ENCODE measurements at places on chromosomes 2 and 18. TPM values are rescaled to one million over a fixed set of nuclear protein-coding genes. Genes with fewer than 3 reads are reported as not detected.

The NOSTRIN gene
- total RNA-seq = 0.38 TPM

The ORC4 gene
- total RNA-seq = 41.8 TPM

The FSHR gene
- not detected for total RNA-seq

The SLC66A2 gene
- 37.6 TPM for total RNA-seq

The RIT2 gene
- not detected for total RNA-seq

The RALB gene
- 20.1 TPM for total RNA-seq

The SESTD1 gene
- 4.8 TPM for total RNA-seq

The POTEI gene
- total RNA-seq = not detected

The SLC9A4 gene
- total RNA-seq = not detected

The COL3A1 gene
- not detected for total RNA-seq

The OR6B2 gene
- not detected for total RNA-seq

The ERFE gene
- total RNA-seq = not detected

The TUBA3E gene
- not detected for total RNA-seq

The PDE1A gene
- not detected for total RNA-seq

DNA sequence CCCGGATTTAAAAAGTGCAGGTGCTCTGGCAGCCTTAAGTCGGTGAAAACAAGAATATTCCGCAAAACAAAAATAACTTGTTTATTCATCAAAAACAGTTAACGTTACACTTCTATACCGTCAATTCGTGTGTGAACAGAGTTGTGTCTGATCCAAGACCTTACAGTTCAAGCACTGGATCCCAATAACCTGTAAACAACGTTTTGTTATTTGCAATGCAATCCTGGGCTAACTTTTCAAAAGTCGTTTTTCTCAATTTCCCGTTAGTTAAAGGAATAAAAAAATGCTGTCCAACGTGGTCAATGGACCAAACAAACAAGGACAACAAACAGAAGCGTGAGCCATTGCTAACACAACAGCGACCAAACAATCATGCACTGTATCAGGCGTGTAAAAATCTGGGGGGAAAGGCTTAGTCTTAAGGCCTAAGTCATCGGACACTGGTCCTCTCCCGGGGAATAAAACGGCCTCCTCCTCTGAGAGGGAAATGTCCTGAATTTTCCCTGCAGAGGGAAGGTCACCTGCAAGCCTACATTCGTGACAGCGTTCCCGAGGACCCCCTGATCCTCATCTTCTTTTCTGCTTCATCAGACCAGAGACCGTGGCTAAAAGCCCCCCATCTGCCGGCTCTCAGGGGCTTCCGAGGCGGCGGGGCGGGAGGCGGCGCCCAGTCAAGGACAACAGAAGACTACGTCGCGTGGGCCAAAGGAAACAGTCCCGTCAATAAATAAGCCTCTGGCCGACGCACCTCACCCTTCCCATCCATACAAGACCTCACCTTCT lies 490 bp downstream of the NDUFS1 start:
- DNase-seq = no peak

- no peak for DNase-seq
Observed at GRCh38 chr2:123696799-123697410, 328.2 kb upstream of the CNTNAP5 start.

GRCh38 chr18:47772374-47773248 lies 157.8 kb downstream of the SMAD2 start:
- DNase-seq = peak; percentile 61

DNA sequence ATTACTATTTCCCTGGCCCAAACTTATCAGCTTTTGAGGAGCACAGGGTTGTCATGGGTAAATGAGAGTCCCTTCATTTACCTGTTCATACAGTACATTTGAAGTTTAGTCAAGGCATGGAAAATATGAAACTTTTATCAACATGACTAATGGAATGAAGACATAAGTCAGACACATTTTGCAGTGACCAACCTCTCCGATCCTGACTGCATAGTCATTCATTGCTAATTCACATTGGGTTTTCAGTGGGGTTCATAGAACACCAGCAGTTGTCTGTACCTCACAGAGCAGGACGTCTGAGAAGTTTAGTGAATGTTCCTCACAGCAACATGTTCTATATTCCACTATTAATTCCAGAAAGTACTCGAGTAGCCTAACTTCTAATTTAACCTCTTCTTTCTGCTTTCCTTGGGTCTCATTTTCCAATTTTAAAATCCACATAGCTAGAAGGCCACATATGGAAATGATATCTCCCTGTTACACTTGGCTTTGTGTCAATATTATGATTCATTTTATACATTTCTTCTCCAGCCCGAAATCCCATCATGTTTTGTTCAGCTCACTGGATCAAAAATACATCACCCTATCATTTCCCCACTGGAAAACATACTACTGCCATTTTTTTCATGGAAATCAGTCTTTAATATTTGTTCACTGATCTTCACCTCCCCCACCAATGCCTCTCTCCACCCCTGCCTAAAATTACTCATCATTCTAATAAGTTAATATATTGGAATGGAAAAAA lies 65.9 kb downstream of the CDH20 start:
- no peak for DNase-seq

GRCh38 chr18:68387246-68387645 lies 327.7 kb downstream of the TMX3 start:
- no peak for DNase-seq

DNA sequence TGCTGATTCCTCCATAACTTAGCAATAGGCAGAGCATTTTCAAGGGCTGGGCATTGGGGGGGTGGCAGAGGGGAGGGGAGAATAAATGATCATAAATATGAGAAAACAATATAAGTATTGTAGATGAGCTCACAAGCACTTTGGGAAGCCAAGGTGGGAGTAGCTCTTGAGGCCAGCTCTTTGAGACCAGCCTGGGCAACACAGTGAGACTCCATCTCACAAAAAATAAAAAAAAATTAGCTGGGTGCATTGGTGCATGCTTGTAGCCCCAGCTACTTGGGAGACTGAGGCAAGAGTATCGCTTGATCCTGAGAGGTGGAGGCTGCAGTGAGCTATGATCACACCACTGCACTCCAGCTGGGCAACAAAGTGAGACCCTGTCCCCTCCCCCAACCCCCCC lies 75.9 kb downstream of the MYCN start:
- no peak for DNase-seq

- no peak for DNase-seq
Observed at GRCh38 chr2:176293334-176293733, 24.1 kb downstream of the MTX2 start.

DNA sequence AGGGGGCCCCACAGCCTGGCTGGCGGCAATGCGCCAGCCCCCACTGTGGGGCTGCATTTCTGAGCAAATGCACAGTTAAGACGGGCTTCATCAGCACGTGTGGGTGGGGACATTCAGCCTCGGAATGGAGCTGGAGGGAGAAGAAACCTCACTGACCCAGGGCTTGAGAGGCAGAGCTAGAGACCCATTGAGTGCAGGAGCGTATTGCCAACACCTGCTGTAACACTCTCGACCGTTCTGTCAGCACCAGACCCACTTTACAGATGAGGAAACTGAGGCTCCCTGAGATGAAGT lies 200.9 kb upstream of the RAB6C start:
- no peak for DNase-seq

DNA sequence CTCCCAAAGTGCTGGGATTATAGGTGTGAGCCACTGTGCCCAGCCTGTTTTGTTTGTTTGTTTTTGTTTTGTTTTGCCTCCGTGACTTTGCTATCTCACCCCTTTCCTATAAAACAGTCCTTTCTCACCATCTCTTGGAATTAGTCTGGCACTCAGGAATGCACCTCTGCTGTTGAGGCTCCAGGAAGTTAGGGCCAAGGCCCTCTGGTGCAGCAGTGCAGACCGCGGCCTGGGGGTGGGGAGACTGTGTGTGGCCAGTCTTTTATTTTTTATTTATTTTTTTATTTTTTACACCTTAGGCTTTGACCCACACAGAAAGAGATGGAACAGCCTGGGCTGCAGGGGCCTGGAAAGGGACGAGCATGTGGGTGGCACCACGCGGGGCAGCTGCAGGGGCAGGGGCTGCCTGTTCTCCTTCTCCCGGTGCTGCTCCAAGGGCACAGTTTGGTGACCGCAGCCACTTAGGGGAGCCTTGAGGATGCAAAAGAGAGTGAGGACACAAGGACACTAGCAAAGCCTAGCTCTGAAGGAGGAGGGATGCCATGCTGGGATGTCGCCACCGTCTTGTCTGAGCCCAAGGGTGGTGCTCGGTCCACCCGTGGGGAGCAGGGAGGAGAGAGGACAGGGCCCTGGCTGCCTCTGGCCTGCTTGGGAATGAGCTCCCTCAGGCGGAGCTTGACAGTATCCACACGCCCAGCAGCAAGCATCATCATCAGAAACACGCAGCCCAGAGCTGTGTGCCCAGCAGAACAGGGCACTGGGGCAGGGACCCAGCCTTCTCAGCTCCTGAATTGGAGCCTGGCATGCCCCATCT lies 19.4 kb upstream of the ALPI start:
- no peak for DNase-seq

- DNase-seq = no peak
Observed at GRCh38 chr18:59691996-59692395, 5.2 kb downstream of the CCBE1 start.

DNA sequence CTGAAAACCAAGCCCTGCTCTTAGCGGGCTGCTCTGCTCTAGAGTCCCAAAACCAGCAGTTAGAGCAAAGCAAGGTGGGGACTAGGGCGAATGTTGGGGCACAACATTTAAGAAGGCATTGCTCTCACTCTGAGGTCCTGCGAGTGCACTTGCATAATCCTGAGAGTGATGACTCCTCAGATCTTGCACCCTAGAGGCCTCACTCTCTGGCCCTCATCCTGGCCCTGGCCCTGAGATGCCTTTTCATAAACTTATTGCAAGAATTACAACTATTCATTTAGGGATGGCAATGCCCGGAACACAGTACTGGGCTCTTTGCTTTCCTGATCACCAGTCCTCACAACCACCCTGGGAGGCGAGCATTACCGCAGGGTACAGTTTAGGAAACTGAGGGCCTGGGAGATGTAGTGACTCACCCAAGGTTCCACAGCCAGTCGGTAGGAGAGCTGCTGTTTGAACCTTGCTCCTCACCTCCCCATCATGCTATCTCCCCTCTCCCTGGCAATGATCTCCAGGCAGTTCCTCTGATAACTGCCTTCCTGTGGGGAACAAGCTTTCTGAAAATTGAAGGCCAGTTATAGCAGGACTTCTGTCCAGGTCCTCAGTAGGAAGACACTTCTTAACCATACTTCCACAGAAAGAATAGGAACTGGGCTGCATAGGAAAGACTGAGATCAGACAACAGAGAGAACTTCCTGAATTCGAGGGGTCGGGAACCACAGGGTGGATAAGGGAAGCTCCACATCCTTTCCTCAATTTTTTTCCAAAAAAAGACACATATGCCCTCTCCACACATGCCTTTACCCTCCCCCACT lies 91.3 kb downstream of the TNS1 start:
- DNase-seq = no peak

- DNase-seq = no peak
Observed at GRCh38 chr2:69499242-69499641, 62.0 kb upstream of the NFU1 start.

GRCh38 chr18:59876310-59876626 lies 23.5 kb upstream of the PMAIP1 start:
- no peak for DNase-seq

- DNase-seq = no peak
Observed at GRCh38 chr2:170711774-170712652, 3.1 kb upstream of the SP5 start.

DNA sequence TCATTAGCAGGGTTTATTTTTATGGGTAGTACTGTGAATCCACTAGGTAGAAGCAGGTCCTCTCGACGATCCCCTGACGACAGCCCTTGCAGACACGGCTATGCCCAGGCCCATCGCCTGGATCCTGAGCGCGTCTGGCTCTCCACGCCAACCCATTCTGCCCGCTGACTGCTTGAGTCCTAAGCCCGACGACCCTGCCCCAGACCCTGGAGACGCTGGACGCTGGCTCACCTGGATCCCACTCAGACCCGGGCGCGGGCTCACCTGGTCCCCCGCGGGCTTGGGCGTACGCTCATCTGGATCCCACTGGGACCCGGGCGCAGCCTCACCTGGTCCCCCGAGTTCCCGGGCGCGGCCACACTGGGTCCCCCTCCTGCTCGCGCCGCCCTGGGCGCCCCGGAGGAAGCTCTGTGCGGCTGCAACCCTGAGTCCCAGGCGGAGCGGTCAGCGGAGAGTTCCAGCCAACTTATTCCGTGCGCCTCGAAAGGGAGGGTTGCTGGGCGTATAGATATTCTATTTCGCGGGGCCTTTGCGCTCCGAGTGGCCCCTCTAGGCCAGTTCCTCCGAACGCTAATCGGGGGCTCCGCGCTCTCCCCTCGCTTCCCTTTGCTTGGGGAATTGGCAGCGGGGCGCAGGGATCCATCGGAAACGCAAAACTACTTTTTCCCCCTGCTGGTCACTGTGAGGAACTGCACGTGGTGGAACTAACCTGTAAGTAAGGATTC lies 22.4 kb upstream of the RMP24 start:
- peak; percentile 34 for DNase-seq

DNA sequence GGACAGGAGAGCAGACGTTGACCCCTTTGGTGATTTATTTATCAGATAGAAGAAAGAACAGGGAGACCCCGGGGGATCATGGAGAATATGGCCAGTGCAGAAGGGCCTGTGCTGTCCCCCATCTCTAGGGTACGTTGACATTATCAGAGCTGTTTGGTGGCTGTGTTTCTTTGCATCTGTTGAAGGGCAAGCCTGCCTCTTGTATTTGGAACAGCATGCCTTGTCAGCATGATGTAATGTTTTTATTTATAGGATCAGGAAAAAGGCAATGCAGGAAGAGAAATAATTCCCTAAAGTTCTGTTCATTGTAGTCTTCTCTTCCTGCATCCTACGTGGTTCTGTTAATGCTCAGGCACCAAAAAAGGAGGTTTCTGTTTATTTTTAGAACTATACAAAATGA lies 49.8 kb upstream of the CABYR start:
- no peak for DNase-seq

- no peak for DNase-seq
Observed at GRCh38 chr2:41662461-41662860, 385.4 kb upstream of the PKDCC start.

- DNase-seq = no peak
Observed at GRCh38 chr2:45167920-45168629, 158.8 kb upstream of the SIX2 start.

- no peak for DNase-seq
Observed at GRCh38 chr2:168054657-168055056, 192.7 kb downstream of the STK39 start.

DNA sequence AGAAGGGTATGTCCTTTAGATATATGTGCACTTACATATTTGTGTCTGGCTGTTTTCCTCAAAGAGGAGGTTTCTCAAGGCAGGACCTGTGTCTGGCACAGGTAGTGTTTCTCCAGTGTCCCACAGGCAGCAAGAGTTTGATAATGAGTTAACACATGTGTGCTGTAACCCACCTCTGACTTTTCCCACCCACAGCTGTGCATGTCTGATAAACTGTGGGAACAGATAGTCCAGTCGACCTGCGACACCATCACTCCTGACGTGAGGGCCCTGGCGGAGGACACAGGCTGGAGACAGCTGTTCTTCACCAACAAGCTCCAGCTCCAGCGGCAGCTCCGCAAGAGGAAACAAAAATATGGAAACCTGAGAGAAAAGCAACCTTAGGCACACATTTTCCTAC lies 58.2 kb downstream of the SLC16A14 start:
- no peak for DNase-seq

Measured in T-cell (primary cell).